Transverse colon (tissue), 4 donors: ENCODE measurements at places on chromosomes 6 and 20. TPM values are rescaled to one million over a fixed set of nuclear protein-coding genes. Genes with fewer than 3 reads are reported as not detected.

- DNase-seq, result no peak
- no peaks in the 10 kb centered on the region for H3K4me1 ChIP-seq
Observed at GRCh38 chr20:16955971-16956370, 207.8 kb downstream of the OTOR start.

GRCh38 chr6:10964684-10965083, 77.8 kb downstream of the SYCP2L start:
- no peak for DNase-seq
- H3K4me3 ChIP-seq, result no peak overlapping the region
- no peaks in the 10 kb centered on the region for H3K36me3 ChIP-seq
- H3K27ac ChIP-seq, result no peak overlapping the region

GRCh38 chr20:57399587-57400155, 8.5 kb downstream of the RBM38 start:
- peak overlapping the region; percentile 92 for H3K27ac ChIP-seq
- H3K27me3 ChIP-seq, result no peaks in the 10 kb centered on the region
- no peaks in the 10 kb centered on the region for H3K36me3 ChIP-seq
- DNase-seq, result peak; percentile 55
- H3K4me1 ChIP-seq, result peaks cover 38% of the 10 kb centered on the region

DNA sequence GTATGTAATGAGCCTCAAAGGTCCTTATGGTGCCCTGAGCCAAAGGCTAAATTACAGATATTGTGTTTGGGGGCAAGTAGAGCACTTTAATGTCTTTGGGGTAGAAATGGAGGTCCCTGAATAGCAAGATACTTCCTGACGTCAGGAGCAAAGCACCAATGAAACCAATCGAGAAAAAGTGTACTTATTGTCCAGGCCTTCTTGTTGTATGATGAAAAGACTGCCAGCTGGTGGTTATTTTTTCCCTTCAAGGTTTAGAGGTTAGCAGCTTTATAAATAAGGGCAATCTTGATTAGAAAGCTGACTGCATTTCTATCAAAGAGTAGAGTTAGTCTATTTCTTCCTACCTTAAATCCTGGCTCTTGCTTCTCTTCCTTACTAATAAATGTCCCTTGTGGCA, 76.1 kb upstream of the HSF2 start:
- no peaks in the 10 kb centered on the region for H3K36me3 ChIP-seq
- H3K27me3 ChIP-seq, result no peaks in the 10 kb centered on the region
- no peak overlapping the region for H3K27ac ChIP-seq
- no peak overlapping the region for H3K4me3 ChIP-seq
- no peak for DNase-seq

DNA sequence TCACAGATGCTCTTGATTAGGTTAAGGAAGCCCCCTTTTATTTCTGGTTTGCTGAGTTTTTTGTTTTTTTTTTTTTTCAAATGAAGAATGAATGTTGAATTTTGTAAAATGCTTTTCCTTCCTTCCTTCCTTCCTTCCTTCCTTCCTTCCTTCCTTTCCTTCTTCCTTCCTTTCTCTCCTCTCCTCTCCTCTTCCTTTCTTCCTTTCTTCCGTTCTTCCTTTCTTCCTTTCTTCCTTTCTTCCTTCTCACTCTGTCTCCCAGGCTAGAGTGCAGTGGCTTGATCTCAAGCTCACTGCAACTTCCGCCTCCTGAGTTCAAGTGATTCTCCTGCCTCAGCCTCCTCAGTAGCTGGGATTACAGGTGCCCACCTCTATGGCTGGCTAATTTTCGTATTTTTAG, 158.2 kb downstream of the ZFAND3 start:
- no peak overlapping the region for H3K27ac ChIP-seq
- peaks cover 6% of the 10 kb centered on the region for H3K4me1 ChIP-seq
- H3K27me3 ChIP-seq, result no peaks in the 10 kb centered on the region
- no peak for DNase-seq
- H3K36me3 ChIP-seq, result no peaks in the 10 kb centered on the region
- H3K4me3 ChIP-seq, result no peak overlapping the region

DNA sequence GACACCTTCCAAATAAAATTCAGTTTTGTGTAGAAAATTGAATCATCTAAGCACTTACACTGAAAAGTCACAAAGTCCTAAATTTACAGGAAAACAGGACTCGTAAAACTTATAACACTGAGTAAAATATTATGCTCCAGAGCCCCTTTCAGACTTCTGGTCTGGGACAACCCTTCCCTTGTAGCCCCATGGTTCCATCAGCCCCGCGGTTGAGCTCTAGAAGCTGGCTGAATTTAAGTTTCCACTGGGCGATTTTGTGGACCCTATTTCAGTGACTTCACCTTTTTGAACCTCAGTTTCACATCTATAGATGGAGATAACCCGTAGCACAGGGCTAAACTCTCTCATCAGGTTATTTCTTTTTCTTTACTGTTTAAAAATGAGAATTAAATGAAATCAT, 117.7 kb upstream of the BACH2 start:
- no peak for DNase-seq
- H3K27me3 ChIP-seq, result no peaks in the 10 kb centered on the region
- H3K4me1 ChIP-seq, result no peaks in the 10 kb centered on the region
- H3K36me3 ChIP-seq, result no peaks in the 10 kb centered on the region

DNA sequence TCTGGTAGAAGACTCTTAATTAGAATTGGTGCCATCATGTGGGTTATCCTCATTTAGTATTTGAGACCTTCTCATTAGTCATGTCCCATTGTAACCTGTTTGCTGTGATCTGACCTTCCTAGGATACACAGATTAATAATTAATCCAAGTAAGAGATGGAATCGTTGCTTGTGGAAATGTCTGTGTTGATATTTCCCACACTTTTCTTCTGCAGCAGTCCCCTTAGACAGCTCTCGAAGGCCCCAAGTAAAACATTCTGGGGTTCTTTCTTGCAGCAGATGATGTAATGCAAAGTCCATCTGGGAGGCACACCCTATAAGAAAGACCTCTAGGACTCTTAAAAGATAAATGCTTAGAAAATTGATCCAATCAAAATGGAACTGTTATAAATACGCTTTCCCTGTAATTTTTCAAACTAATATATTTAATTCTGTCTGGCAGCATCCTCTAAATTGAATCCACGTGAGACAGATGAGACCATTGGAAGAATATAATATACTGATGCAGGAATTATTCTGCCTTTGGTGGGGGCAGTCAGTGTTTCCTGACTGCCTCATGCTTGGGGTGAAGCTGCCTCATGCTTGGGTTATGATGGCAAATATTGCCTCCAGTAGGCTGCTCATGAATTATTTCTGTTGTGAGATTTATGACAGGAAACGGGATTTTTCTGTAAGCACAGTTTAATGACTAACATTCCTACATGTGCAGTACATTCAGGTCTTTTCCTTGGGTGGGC, 54.5 kb upstream of the ARMC2 start:
- no peaks in the 10 kb centered on the region for H3K36me3 ChIP-seq
- no peaks in the 10 kb centered on the region for H3K27me3 ChIP-seq
- H3K4me1 ChIP-seq, result no peaks in the 10 kb centered on the region
- H3K27ac ChIP-seq, result no peak overlapping the region
- H3K4me3 ChIP-seq, result no peak overlapping the region

DNA sequence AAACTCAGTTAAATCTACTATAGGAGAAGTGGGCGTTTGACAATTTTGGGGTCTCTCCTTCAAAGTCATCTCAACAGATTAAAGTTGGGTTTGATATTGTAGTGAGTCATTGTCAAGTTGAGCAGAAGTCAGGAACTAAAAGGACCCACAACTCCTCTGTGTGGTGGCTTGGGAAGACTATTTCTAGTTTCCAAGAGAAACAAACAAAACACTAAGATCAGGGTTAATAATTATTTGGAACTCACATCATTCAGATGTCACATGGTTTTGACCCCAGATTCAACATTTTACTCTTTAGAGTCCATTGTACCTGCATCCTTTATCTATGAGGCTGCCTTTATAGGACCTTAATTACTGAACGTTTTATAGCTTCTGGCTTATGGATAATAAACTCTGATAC, 45.3 kb upstream of the TINAG start:
- H3K4me1 ChIP-seq, result no peaks in the 10 kb centered on the region
- no peak overlapping the region for H3K4me3 ChIP-seq
- H3K27ac ChIP-seq, result no peak overlapping the region
- no peaks in the 10 kb centered on the region for H3K36me3 ChIP-seq

- H3K27me3 ChIP-seq, result no peaks in the 10 kb centered on the region
- H3K4me1 ChIP-seq, result no peaks in the 10 kb centered on the region
- H3K4me3 ChIP-seq, result no peak overlapping the region
Observed at GRCh38 chr20:11379257-11380011, 538.3 kb upstream of the BTBD3 start.

The TBX18 gene
- 0.79 TPM for total RNA-seq
